Ovary (tissue), 10 donors: ENCODE measurements at places on chromosomes 5 and 9. TPM values are rescaled to one million over a fixed set of nuclear protein-coding genes. Genes with fewer than 3 reads are reported as not detected.

Gene CCDC180
- total RNA-seq, result 8.9 TPM

Gene SCGB3A2
- total RNA-seq, result not detected

Gene CBY3
- not detected for total RNA-seq

Gene RGP1
- 29.7 TPM for total RNA-seq

Gene PCDHGA7
- total RNA-seq, result 4.7 TPM

Gene CCL28
- not detected for total RNA-seq

Gene SPINK7
- total RNA-seq, result not detected

Gene NIPBL
- total RNA-seq, result 71.0 TPM

Gene PCDHGC3
- 23.3 TPM for total RNA-seq

Gene BARHL1
- not detected for total RNA-seq

Gene CDKN2B-AS1
- 0.62 TPM for total RNA-seq

Gene PPP3R2
- not detected for total RNA-seq

Gene OR2S2
- total RNA-seq, result not detected

Gene SPINK6
- not detected for total RNA-seq

Gene ECM2
- total RNA-seq, result 35.0 TPM

Gene TPRN
- 16.7 TPM for total RNA-seq

Gene SPATA31A3
- total RNA-seq, result not detected

Gene SHC3
- 0.30 TPM for total RNA-seq

Gene GRM6
- total RNA-seq, result not detected

Gene SPINK13
- total RNA-seq, result not detected

Gene PROB1
- total RNA-seq, result 1.4 TPM

Gene FIBCD1
- total RNA-seq, result not detected

Gene MYORG
- total RNA-seq, result 1.2 TPM

Gene BAAT
- total RNA-seq, result 0.31 TPM

Gene RNF183
- not detected for total RNA-seq

Gene MEF2C
- 27.2 TPM for total RNA-seq

Gene PCDHA11
- total RNA-seq, result 0.53 TPM

Gene GPR151
- total RNA-seq, result not detected

Gene PCDHB3
- 3.7 TPM for total RNA-seq

Gene FOXE1
- not detected for total RNA-seq

Gene STK32A
- 1.8 TPM for total RNA-seq

Gene MYMK
- not detected for total RNA-seq

Gene NCS1
- 10.3 TPM for total RNA-seq

Gene RABGAP1
- 64.8 TPM for total RNA-seq
